Tibial nerve (tissue), 4 donors: ENCODE measurements at places on chromosomes 7 and 10. TPM values are rescaled to one million over a fixed set of nuclear protein-coding genes. Genes with fewer than 3 reads are reported as not detected.

DNA sequence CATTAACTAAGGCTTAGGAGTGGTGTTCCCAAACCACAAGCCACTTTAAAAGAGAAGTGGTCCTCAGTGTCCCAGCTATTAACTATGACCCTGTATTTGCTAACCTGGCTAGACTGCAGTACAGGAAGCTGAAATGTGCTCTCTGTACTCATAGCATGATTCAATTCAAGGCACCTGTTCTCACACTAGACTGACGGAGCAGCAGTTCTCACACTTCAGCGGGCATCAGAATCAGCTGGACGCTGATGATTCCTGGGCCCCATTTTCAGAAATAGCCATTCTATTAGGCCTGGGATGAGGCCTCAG is 24.5 kb upstream of the MSRB2 start:
- DNase-seq, result no peak

DNA sequence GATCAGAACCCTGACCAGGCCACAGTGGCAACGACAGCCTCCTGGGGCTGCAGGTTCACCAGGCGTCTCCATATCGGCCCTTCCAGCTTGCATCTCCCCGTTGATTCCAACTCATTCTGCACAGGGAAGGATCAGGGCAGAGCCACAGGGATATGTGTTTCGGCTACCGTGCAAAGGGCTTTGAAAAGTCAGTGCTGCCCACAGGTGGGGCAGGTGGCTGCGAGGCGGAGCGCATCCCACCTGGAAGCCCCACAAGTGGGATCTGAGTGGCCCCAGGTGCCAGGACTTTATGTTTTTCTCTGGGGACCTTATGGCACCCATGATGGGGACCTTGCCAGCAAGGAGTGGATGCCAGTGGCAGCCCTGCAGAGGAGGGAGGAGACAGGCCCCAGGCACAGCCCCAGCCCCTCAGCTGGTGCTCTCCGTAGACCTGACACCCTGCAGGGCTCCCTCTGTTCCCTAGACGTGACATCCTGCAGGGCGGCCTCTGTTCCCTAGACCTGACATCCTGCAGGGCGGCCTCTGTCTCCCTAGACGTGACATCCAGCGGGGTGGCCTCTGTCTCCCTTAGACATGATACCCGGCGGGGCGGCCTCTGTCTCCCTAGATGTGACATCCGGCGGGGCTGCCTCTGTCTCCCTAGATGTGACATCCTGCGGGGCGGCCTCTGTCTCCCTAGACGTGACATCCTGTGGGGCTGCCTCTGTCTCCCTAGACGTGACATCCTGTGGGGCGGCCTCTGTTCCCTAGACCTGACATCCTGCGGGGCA is 189.4 kb downstream of the ELFN1 start:
- DNase-seq, result no peak

Gene FAM25A
- not detected for total RNA-seq

Gene TMEM229A
- total RNA-seq, result not detected

DNA sequence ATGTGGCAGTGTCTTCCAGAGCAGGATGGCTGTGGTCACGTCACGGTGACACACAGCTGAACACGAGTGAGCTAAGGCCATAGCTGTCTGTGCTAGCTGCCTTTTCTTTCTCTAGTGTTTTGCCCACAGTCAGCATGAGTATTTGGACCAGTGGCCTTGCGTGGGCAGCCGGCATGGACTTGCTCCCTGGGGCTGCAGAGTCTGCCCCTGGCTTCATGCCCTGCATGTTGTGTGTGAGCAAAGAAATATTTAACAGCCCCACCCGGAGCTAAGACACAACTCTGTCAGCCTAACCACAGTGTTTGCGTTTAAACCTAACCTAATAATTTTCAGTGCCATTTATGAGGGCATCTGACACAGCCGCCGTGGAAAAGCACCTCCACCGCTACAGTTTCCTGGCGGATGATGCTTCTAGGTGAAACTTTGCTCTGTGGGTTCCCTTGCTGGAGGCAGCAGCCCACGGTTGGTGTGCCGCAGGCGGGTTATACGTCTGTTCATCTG is 14.6 kb downstream of the CHST12 start:
- DNase-seq, result no peak

Gene SFRP4
- 236 TPM for total RNA-seq

Gene PTPRZ1
- total RNA-seq, result 26.4 TPM

GRCh38 chr10:114389426-114389825 is 14.9 kb downstream of the AFAP1L2 start:
- peak; percentile 65 for DNase-seq

Gene PRKAR1B
- total RNA-seq, result 4.8 TPM

- DNase-seq, result no peak
Observed at GRCh38 chr10:133440633-133441285, 13.0 kb upstream of the SCART1 start.

- DNase-seq, result peak; percentile 10
Observed at GRCh38 chr10:128062881-128063563, 63.2 kb downstream of the MKI67 start.

- no peak for DNase-seq
Observed at GRCh38 chr7:11689096-11689495, 142.9 kb downstream of the THSD7A start.

Gene ADCK2
- total RNA-seq, result 34.5 TPM

Gene GPR85
- total RNA-seq, result not detected

DNA sequence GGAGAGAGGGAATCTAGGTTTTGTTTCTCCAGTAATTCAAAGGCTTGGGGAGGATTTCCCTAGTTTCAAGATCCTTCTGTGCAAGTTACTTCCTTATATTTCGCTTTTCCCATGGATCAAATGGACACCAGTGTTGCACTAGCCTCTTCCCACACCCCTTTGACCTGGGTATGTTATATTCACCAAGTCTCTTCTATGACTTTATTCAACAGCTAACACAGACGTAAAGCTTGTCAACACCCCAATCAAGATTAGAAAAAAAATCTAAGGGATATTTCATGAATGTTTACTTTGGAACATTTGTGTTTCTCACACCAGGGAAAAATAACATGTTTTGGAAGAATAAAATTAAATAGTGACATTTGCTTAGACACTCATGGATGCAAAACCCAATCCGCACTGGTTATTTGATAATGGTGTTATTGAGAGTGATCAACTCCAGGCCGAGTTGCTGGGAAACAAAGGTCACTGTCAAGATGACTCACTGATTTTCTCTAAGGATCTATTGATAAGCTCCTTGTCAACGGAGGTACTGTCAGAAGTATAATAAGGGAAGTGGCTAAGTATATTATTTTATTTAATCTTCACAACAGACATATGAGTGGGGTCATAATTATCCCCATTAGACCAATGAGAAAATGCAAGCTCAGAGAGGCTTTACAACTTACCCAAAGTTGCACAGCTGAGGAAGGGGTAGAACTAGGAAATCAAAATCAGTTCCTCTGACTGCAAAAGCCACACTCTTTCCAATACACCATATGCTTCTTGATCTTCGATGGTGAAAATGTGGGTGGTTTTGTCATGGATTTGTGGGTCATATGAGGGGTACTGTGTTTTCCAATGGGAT is 52.2 kb downstream of the CREB3L2 start:
- DNase-seq, result no peak
